ENCODE measurements at places on chromosomes 5 and 9.
A peak's percentile ranks its signal among the peaks of the same experiment; 100 is the strongest.

GRCh38 chr9:110072597-110073355 lies 135.2 kb downstream of the C9orf152 start:
- no peak for DNase-seq

DNA sequence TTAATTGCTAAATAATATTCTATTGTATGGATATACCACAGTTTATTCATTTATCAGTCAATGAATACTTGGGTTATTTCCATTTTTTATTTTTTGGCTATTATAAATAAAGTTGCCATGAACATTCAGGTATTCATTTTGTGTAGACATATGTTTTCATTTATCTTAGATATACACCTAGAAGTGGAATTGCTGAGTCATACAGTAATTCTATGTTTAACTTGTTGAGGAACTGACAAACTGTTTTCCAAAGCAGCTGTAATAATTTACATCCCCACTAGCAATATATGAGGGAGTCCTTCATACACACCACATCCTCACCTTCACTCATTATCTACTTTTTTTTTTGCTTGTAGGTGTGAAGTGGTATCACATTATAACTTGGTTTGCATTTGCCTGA lies 123.6 kb downstream of the FBN2 start:
- DNase-seq, result no peak

GRCh38 chr9:16509997-16510396 lies 360.5 kb downstream of the BNC2 start:
- DNase-seq, result peak; percentile 80

DNA sequence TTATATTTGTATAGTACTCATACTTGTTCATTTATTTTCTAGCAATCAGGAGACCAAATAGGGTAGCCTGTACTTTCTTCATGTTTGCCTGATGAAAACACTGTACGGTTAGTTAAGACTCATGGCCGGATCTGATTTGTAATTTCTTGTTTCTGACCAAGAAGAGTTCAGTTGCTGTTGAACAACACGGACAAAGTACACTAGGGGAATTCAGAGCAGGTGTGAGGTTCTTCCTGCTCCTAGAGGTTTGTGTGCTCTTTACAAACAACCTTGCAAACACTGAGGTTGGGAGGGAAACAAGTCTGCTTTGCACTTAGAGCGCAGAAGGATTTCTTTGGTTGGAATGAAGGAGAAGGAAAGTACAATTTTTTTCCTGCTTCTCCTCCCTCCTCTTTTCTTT lies 69.7 kb downstream of the TRIO start:
- DNase-seq, result no peak

GRCh38 chr5:148847456-148847855 lies 21.0 kb downstream of the ADRB2 start:
- no peak for DNase-seq

DNA sequence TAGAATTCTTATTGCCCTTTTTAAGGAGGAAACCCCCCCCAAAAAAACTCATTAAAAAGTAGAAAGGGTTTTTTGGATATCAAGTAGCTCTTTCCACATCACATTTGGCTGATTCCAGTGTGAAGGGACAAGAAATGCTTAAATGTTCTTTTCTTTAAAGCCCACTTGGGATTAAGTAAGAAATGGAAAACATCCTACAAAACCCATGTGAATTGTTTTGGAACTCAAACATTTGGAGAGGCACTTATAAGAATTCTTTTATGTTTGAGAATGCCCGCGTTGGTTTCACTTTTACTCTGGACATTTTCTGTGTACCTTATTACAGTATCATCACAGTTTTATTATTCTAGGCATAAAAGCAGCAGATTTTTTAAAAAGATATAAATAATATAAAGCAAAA lies 301.1 kb upstream of the ACTBL2 start:
- no peak for DNase-seq

DNA sequence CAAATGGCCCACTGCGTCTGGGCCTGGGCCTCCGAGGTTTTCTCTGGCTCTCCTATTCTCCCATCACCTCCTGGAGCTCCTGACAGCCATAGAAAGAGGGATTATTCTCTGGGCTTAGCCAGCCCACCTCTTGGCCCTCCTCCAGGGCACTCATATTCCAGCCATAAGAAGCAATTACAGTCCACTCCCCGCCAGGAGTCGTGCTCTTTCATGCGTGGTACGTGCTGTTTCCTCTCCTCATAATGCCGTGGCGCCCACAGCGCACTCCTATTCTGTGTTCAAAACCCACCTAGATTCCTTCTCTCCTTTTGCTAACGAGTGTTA lies 240.8 kb upstream of the ZNF462 start:
- DNase-seq, result no peak

- no peak for DNase-seq
Observed at GRCh38 chr5:116696366-116696765, 121.7 kb upstream of the SEMA6A start.

- DNase-seq, result peak; percentile 92
Observed at GRCh38 chr5:95823738-95824609, 1.4 kb upstream of the GLRX start.

DNA sequence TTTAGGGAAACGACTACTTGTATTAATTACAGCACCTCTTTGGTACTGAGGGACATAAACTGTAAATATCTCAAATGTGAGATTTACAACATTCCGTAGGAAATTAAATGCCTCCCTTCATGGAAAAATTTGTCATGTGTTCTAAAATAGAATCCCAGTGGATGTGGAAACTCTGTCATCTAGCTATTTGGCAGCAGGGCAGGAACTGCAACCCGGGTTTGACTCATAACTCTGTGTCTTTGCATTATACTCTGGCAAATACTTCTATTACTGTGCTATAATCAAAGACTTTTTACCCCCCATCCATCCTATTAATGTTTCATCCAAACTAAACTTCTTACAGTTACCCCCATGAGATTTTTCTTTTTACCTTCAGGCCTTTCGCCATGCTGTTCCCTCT lies 6.6 kb downstream of the PLPPR1 start:
- peak; percentile 48 for DNase-seq

DNA sequence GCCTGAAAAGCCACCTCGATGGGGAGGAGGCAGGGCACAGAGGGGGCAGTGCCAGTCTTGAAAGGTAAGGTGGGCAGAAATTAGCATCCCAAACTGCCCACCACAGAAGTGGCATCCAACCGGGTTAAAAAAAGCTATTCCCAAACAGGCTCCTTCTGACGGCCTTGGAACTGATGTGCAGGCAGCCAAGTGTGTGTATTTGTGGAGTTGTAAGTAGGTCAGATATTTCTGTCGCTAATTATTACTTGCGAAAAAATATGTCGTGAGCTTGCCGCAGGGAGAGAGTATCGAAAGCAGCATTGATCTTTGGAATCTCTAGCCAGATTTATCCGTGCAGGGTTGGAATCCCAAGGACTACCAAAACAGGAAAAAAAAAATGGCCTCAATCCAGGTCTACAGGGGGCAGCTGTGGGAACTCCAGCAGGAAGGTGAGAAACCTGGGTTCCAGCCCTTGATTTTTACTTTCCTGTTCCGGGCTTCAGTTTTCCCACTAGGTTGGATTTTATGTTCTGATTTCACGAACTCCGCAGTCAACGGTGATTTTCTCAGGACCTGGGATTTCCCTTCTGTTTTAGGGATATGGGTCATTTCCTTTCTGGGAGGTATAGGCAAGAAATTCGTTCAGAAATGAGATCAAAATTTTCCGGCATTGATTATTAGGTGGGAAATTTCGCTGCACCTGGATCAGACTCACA lies 200.8 kb downstream of the RGS3 start:
- no peak for DNase-seq

GRCh38 chr5:38117784-38118479 lies 140.4 kb upstream of the EGFLAM start:
- DNase-seq, result no peak

GRCh38 chr9:129160712-129161533 lies 17.1 kb downstream of the IER5L start:
- DNase-seq, result no peak

DNA sequence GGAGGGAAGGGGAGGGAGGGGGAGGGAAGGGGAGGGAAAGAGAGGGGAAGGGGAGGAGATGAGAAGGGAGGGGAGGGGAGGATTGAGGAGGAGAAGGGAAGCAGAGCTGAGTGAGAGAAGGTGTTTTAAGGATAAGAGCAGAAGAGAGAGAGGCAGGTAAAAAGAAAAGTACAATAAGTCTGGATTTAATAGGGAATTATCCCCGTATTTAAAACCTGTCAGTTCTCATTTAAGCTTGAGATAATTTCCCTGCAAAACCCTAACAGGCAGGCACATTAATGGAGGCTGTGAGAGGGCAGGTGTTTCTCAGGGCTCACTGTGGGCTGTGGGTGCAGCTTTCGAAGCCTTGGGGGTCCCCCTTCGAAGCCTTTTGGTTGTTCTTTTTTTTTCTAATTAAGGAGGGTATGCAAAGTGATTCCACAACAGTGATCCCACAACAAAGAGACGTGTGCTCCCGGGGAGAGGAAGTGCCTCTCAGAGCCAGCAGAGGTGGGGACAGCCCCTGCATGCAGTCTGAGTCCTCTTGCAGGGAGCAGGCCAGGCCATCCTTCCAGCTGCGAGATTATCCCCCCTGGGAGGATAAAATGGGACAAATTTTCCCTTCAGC lies 317.9 kb upstream of the IRX1 start:
- no peak for DNase-seq

DNA sequence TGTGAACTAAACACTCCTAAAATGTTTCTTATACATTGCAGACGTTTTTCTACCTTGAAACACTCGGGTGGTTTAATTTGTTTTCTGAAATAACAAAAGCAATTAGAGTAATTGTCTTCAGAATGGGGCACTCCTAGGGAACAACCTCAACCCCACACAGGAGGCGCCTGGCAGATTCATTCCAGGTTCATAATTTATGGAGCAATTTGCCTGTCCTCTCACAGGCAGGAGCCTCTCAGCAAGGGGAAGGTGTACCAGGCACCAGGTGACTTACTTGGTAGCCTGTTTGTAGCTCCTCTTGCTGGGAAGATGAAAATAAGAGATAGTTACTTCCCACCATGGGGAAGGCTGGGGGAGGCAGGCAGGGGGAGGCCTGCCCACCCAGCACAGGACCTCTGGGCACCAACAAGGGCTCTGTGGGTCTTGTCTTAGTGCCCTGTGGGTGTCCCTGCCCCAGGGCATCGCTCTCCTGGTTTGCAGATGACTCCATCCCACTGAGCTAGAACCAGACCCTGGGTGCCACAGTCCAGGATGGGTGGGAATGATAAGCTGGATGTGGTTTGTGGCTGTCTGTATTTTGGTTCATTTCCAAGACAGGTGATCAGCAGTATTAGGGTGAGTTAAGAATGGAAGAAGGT lies 144.4 kb downstream of the FSTL4 start:
- DNase-seq, result no peak

GRCh38 chr5:108884736-108885135 lies 137.0 kb downstream of the FER start:
- DNase-seq, result peak; percentile 44

- DNase-seq, result no peak
Observed at GRCh38 chr5:119404033-119404432, 48.2 kb downstream of the TNFAIP8 start.

- no peak for DNase-seq
Observed at GRCh38 chr9:121771418-121771817, 120.0 kb downstream of the DAB2IP start.

DNA sequence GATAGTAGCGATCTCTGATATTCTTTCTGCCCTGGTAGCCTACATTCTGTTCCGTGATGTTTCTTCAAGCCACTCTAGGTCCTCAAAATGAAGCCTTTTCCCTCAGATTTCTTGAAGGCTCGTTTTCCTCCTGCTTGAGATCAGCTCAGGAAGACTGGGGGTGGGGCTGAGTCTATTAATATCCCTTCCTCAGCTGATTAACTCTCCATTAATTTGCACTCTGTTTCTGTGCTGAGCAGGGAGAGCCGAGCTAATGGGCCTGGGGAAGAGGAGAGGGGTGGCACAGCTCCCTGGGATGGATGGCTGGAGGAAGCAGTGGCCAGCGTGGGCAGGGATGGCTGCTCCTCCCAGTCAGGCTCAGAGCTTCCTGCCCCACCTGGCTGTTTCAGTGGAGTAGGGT lies 93.3 kb downstream of the PPARGC1B start:
- DNase-seq, result no peak

GRCh38 chr5:112973904-112974303 lies 2.7 kb upstream of the DCP2 start:
- DNase-seq, result no peak

- DNase-seq, result no peak
Observed at GRCh38 chr5:55626790-55627189, 85.3 kb downstream of the SLC38A9 start.

GRCh38 chr9:26695298-26695622 lies 197.3 kb downstream of the CAAP1 start:
- no peak for DNase-seq

GRCh38 chr5:139146809-139147482 lies 51.2 kb downstream of the SIL1 start:
- DNase-seq, result no peak

DNA sequence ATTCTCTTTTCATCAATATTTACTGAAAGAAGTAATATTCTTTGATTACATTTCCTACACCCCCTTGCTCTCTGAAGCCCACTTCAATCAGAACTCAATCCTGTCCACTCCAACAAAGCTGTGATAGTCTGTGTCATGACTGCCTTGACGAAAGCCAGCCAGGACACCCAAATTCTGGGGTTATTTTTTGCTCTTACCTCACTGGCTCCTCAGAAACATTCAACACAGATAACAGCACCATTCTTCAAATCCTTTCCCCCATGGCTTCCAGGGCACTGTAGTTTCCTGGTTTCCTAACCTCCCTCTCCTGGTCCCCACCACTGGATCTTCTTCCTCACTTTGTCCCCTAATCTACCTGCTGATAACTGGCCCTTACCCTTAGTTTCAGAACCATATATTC lies 106.1 kb upstream of the FER start:
- no peak for DNase-seq

DNA sequence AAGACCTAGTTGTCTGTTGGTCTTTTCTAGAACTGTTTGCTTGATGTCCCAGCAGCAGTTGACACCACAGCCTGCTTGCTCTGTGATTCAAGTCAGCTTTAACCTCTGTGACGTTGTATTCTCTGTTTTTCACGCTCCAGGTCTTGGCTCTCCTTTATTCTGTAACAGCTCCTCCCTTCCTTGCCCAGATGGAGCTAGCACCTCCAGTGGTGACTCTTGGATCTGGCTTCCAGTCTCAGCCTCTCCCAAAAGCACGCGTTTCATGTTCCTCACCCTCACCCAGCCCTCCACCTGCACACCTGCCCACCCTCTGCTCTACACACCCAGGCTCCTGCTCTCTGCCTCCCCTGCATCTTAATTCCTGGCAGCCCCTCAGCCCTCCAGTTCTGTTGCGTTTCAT lies 50.6 kb downstream of the DMRT1 start:
- DNase-seq, result no peak

DNA sequence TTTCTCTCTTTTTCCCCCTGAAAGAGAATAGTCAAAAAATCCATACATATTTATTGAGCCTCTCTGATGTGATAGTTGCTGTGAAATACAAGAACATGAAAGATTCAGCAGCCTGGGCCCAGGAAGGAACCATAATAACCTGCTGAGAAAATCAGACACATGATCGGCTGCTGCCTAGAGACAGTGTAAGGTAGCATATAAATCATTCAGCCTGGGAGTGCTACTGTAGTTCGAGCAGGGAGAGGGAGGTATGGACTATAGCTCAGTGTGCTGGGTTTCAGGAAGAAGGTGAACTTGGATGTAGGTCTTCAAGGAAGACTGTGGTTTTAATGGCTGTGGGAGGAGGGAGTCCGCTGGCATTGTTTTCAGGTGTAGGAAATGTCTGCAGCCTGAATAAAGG lies 469.1 kb downstream of the RAB3C start:
- DNase-seq, result no peak

Measured in kidney capillary endothelial cell (primary cell).